Esophagus muscularis mucosa (tissue), 4 donors: ENCODE measurements at places on chromosomes 2 and 18. TPM values are rescaled to one million over a fixed set of nuclear protein-coding genes. Genes with fewer than 3 reads are reported as not detected.
A peak's percentile ranks its signal among the peaks of the same experiment; 100 is the strongest.

The AGBL5 gene
- total RNA-seq: 19.5 TPM

The MARCO gene
- 7.3 TPM for total RNA-seq

DNA sequence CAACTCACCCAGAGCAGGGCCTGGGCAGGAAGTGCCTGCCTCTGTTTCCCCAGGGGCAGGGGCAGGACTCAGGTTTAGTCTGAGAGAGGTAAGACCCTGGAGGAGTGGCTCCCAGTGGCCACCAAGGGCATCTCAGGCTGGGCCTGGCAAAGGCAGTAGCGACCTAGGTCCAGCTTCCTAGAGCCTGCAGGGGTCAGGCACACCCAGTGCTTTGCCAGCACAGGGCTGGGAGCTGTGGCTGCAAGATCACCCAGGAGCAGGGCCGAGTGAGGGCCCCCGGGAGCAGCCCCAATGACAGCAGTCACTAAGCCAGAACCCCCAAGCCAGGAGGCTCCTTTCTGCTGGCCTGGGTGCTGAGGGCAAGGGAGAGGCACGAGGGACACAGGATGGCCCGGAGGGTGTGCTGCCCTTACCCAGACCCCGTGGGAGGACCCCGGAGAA is 8.8 kb upstream of the DUSP2 start:
- H3K36me3 ChIP-seq: no peaks in the 10 kb centered on the region
- DNase-seq: no peak
- H3K4me1 ChIP-seq: peaks cover 1% of the 10 kb centered on the region
- no peaks in the 10 kb centered on the region for H3K27me3 ChIP-seq
- no peak overlapping the region for H3K27ac ChIP-seq

GRCh38 chr2:230414302-230414701 is 1.7 kb upstream of the SP100 start:
- peaks cover 72% of the 10 kb centered on the region for H3K4me1 ChIP-seq
- no peak for DNase-seq
- H3K4me3 ChIP-seq: no peak overlapping the region
- peak overlapping the region; percentile 87 for H3K27ac ChIP-seq
- H3K36me3 ChIP-seq: no peaks in the 10 kb centered on the region

- no peaks in the 10 kb centered on the region for H3K27me3 ChIP-seq
- H3K27ac ChIP-seq: no peak overlapping the region
- H3K4me3 ChIP-seq: no peak overlapping the region
These were observed 377.2 kb downstream of the SOX11 start for GRCh38 chr2:6069381-6069780.

The MMADHC gene
- total RNA-seq: 184 TPM

The HMSD gene
- not detected for total RNA-seq

GRCh38 chr2:225820826-225821225 is 421.3 kb downstream of the NYAP2 start:
- H3K4me3 ChIP-seq: no peak overlapping the region
- DNase-seq: no peak
